ENCODE measurements at places on chromosomes 4 and X. TPM values are rescaled to one million over a fixed set of nuclear protein-coding genes. Genes with fewer than 3 reads are reported as not detected.

Gene SUV39H1
- 8.9 TPM for total RNA-seq

Gene ZCCHC12
- 0.31 TPM for total RNA-seq

Gene CENPE
- 3.1 TPM for total RNA-seq

Gene SPANXN4
- not detected for total RNA-seq

Gene PPP2R2C
- total RNA-seq, result 39.0 TPM

Gene MAGEB1
- total RNA-seq, result not detected

Gene PLP1
- total RNA-seq, result 3.4 TPM

Gene PNCK
- 12.5 TPM for total RNA-seq

Gene PPP4R3C
- total RNA-seq, result not detected

Gene RRH
- 0.34 TPM for total RNA-seq

Gene FAAH2
- total RNA-seq, result not detected

Measured in motor neuron (in vitro differentiated cells).